ENCODE measurements at places on chromosomes 2 and 18. TPM values are rescaled to one million over a fixed set of nuclear protein-coding genes. Genes with fewer than 3 reads are reported as not detected.

DNA sequence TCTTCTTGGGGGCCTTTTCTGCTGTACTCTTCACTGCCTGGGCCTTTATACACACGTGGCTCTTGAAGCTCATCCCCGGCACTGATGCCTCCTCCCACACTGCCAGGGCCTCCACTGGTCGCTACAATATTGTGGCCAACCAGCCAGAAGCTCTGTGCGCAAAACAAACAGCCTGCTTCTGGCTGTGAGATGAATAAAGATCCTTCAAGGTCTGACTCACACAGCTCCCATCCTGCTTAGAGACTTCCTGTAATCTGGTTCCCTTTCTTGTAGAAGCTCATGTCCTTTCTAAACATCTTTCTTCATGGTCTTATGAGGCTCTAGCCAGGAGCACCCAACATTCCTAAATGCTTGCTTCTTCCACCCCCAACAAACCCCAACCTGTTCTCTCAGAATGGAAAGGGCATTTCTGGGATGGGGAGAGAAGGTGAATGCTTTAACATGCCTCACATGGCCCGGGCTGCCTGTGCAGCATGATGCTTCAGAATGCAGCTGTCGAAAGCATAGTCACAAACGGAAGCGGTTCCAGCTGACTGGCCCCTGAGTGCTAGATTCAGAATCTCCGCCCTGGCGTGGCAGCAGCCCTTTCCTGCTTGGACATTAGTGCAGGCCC is 24.6 kb downstream of the NRP2 start:
- DNase-seq = peak; percentile 86

GRCh38 chr2:200625282-200625681 is 39.5 kb downstream of the AOX1 start:
- DNase-seq = no peak

- no peak for DNase-seq
Measured at GRCh38 chr18:67815280-67815679, 298.8 kb upstream of the DSEL start.

DNA sequence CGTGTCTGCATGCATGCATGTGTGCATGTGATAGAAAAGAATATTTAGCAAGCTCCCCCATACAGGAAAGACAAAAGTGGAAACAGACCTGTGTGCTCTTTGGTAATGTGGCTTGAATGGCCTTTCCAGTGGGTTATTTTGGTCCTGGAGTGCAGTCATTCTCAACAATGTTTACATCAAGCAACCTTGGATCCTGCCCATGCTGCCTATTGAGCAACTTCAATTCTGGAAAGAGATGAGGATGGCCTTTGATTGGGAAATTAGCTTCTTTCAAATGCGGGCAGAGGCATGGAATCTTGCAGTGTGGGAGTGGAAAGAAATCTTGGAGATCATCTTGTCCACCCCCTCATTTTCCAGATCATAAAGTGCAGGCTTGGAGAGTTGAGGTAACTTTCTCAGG is 87.2 kb upstream of the SMAD2 start:
- peak; percentile 73 for DNase-seq

DNA sequence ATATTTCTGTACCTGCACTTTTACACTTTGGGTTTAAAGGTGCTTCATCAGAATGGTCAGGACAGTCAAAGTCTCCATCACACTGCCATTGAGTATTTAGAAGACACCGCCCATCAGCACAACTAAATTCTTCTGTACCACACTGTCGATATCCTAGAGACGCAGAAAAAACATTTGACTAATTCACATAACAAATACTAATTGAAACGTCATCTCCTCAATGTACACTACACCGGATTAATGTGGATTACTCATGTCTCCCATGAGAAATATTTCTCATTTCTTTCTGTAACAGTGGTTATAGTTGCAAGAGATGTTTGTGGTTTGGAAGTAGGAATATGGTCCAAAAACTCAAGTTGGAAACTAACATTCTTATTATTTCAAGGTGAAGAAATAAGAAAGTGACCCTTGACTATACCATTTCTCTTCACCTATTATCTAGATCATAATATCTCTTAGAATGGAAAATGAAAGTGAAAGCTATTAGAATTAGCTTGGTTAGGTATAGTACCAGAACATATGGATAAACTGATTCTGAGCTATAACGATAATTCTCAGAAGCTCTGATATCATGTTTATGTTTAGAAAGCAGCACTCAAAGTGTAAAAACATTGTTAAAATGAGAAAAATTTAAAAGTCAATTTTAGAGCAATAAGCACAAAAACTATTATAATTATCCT is 1627.7 kb downstream of the LRP1B start:
- DNase-seq = no peak

The PID1 gene
- 81.9 TPM for total RNA-seq
